Stimulated activated CD8-positive, alpha-beta memory T cell treated with anti-CD3 and anti-CD28 coated beads, Interleukin-2, amount 100 ng/mL, for 48 hours (primary cell): ENCODE measurements at places on chromosomes 7 and 10.

- no peak for DNase-seq
These were observed 75.0 kb downstream of the VPS50 start for GRCh38 chr7:93307131-93307660.

GRCh38 chr10:88682491-88682890 is 18.2 kb downstream of the LIPF start:
- DNase-seq, result no peak

- DNase-seq, result no peak
These were observed 19.6 kb downstream of the ARID5B start for GRCh38 chr10:61921143-61921542.

DNA sequence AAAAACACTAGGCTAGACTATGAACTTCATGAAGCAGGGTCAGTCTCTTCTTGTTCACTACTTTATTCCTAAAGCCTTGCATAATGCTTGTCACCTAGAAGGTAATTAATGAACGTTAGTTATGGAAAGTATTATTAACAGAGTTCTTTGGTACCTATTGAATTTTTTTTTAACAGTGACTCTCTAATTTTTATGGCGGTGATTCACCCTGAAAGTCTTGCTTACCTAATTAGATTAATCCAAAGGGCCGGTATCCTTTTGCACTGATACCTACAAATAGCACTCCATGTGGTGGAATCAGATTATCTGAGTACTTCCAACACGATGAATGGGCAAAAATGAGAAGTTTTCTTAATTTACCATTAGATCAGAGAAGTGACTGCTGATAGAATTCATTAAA is 31.7 kb downstream of the STAM start:
- DNase-seq, result no peak

DNA sequence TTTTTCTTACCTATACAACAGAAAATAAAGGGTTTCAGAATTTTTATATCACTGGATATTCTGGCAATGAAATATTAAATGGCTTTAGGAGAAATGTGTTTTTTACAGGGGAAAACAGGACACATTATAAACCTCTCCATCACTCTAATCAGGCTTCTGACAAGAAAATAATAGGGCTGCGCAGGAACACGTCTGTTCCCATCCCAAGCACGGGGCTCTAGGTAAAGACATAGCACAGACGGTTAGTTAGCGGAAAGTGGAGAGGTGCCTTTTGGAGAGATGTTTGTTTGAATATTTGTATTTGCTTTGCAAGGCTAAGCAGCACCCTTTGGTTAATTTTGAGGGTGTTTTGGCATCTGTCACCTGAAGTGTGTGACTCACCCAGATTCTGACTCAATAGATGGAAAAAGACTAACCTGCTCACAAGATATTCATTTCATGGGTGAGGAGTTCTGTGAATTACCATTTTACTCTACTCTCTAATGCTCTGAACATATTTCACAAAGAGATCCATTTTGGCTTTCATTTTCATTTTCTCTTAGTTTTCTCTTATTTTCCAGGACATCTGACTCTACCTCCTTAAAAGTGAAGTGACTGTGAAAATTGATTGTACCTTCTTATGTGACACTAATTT is 174.5 kb upstream of the AKR1E2 start:
- no peak for DNase-seq

GRCh38 chr10:57168611-57169240 is 807.7 kb upstream of the ZWINT start:
- no peak for DNase-seq

GRCh38 chr10:43385412-43386004 is 14.1 kb downstream of the FXYD4 start:
- no peak for DNase-seq

- no peak for DNase-seq
These were observed 5.4 kb downstream of the WDR86 start for GRCh38 chr7:151404216-151405011.

- DNase-seq, result no peak
These were observed 1013.8 kb upstream of the MBL2 start for GRCh38 chr10:53786236-53786900.

- DNase-seq, result no peak
These were observed 184.5 kb downstream of the GATA3 start for GRCh38 chr10:8238986-8239385.

GRCh38 chr10:126001576-126001975 is 105.2 kb downstream of the FANK1 start:
- no peak for DNase-seq

DNA sequence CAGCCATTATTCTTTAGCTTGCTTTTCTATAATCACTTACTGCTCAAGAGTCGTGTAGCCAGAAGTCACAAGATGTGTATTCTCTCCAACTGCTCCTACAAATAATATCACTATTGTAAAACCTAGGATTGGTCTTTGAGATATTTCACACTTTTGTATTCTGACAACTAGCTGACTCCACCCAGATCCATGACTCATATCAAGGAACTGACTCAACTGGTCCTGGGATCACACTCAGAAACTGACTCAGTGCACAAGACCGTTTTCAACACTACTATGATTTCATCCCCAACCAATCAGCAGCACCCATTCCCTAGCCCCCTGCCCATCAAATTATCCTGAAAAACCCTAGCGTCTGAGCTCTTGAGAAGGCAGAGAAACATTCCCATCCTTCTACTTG is 56.5 kb upstream of the ORC5 start:
- DNase-seq, result no peak

- DNase-seq, result no peak
These were observed at the start of gene ASB4 for GRCh38 chr7:95485391-95486123. TSS of gene ASB4 (plus strand) at chr7:95485943. CDS start at chr7:95485972, 29 bp downstream.

DNA sequence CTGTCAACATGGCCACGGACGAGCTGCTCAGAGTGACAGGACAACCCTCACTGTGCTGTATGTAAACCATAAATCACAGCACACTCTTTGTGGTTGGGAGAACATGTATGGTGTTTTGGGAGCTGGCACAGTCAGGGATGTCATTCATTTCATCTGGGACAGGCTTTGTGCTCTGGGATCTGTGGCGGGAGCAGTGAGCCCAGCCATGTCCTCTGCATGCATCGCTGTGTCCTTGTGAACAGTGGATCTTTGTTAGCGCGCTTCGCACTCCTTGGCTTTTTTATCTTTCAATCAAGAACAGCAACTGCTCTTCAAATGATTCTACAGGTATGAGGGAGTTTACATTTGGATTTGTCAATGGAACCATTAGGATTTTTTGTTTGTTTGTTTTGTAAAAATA is 7.1 kb downstream of the CCM2 start:
- DNase-seq, result no peak

GRCh38 chr7:38507384-38507783 is 123.8 kb downstream of the AMPH start:
- DNase-seq, result no peak

DNA sequence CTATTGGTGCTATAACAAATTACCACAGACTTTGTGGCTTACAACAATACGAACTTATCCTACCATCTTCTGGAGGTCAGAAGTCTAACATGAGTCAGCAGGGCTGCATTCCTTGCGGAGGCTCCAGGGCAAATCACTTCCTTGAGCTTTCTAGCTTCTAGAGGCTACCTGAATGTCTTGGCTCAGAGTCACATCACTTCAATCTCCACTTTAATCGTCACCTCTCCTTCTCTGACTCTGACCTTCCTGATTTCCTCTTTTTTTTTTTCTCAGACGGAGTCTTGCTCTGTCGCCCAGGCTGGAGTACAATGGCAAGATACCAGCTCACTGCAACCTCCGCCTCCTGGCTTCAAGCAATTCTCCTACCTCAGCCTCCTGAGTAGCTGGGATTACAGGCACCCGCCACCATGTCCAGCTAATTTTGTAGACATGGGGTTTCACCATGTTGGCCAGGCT is 44.6 kb upstream of the ANAPC16 start:
- no peak for DNase-seq

DNA sequence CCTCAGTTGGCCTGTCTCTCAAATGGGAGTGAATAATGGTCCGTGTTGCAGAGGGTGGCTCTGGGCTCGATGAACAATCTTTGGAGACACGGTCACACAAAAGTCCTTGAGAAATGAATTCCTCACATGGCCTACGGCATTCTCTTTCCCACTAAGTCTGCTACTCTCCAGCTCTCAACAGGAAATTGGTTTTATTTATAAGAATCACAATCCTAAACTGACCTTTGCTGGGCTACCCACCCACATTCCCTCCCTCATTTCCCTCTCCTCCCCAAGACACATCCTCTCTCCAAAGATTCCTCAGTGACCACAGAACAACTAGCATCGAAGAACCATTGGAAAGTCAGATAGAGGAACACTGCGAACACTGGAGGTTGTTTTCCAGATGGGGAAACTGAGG is 4.7 kb downstream of the AFAP1L2 start:
- DNase-seq, result no peak
